ENCODE measurements at places on chromosomes 5 and 9.

GRCh38 chr9:98142182-98142907 lies 23.3 kb upstream of the TRIM14 start:
- DNase-seq, result no peak

- DNase-seq, result peak; percentile 89
Observed at GRCh38 chr9:130845901-130846481, 10.9 kb downstream of the ABL1 start.

DNA sequence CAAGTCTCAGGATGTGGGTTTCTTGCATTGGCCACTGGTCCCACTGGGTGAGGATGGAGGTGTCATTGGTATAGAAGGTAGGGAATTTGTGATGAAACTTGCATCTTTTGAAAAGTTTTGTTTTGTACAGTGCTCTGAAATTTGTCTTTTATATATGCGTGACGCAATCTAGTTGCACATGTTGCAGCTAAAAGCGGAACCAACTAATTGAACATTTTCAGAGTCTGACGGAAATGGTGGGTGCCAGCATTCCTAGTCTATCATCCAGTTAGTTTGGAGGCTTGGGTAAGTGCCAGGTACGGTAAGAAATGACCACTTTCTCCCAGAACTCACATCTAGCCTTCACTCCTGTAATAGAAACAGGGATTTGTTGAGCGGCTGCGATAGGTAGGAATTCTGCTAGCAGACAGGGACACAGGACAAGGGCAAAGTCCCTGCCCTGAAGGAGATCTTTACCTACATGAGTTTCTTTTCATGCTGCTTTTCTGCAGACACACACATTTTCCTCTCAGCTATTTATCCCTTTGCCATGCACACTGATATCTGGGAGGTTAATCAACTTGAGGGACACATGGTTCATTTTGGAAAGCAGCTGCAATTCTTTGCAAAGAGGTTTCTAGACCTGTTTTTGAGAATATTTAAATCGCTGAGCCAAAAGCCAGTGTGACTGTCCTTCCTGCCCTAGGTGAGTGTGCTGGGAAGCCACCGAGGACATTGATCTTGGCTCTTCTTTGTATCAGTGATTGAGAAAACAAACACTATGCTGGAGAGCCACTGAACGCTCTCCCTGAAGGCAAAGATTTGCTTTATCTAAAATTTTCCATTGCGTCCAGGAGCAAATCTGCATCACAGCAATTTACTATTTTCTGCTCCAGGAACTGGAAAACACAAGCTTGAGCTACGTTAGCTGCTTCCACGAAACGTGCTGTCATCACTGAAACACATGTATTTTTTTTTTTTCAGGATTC lies 89.7 kb downstream of the DAP start:
- no peak for DNase-seq

- DNase-seq, result no peak
Observed at GRCh38 chr5:10715605-10716290, 45.3 kb downstream of the DAP start.

DNA sequence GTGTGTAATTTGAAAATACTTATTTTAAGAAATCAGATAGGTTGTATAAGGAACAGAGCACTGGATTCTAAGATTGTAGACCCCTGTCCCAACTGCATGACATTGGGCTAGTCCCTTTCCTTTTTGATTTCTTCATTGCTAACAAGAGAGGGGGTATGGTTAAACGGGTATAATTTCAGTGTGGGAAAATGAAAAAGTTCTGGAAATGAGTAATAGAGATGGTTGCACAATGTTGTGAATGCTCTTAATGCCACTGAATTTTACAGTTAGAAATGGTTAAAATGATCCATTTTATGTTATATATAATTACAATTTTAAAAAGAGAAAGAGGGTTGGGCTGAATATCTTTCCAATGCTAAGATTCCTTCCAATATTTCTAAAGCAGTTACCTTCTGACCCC lies 103.3 kb upstream of the LHFPL2 start:
- DNase-seq, result no peak

- no peak for DNase-seq
Observed at GRCh38 chr5:78361631-78361993, 1.2 kb downstream of the SCAMP1 start.

GRCh38 chr9:84111726-84112125 lies 131.1 kb downstream of the RMI1 start:
- DNase-seq, result peak; percentile 4

DNA sequence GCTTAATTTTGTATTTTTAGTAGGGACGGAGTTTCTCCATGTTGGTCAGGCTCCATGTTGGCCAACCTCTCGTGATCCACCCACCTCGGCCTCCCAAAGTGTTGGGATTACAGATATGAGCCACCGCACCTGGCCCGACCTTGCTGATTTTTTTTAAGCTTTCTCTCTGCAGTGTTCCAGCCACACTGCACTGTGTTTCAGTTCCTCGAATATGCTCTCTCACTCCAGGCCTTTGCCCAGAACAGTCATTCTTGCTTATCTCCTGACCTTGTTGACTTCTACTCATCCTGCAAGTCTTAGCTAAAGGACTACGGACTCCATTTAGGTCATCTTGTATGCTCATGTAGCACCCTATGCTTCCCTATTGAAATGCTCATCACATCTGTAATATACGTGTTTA lies 3.3 kb downstream of the SNAPC3 start:
- no peak for DNase-seq

- DNase-seq, result no peak
Observed at GRCh38 chr5:59067956-59068656, 485.2 kb downstream of the RAB3C start.

GRCh38 chr9:132182314-132183091 lies 20.6 kb downstream of the NTNG2 start:
- no peak for DNase-seq

DNA sequence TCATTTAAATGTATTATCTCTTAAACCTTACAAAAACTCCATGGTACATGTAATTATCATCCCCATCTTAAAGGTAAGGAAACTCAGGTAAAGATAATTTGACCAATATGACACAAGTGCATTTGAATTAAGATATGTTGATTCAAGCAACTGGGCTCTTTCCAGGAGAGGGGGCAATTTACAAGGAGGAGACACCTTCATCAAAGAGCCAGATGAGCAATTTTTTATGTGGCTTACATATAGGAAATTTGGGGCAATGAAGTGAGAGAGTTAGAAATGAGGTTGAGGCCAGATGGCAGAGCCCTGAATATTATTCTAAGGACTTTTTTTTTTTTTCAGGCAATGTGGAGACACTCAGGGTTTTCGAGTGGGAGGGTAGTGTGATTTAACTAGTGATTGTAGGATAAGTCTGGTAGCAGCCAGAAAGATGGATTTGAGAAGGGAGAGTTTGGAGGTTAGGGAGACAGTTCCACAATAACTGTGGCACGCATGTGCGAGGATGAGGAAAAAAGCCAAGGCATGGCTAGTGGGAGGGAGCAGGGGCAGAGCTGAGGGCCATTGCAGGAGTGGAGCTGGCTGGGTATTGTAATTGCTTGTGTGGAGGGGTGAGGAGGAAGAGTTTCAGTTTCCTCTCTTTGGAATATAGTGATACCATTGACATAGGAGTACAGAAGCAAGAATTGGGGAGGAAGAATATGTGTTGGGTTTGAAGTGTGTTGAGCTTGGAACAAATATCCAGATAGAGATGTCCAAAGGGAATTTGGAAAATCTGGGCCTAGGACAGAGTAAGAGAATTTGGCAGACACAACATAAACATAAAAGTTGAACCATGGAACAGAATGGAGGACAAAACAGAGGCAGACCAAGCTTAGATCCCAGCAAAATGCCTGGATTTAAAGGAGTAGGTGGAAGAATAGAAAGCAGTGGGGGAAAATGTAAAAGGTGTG lies 72.0 kb downstream of the ACTBL2 start:
- no peak for DNase-seq

DNA sequence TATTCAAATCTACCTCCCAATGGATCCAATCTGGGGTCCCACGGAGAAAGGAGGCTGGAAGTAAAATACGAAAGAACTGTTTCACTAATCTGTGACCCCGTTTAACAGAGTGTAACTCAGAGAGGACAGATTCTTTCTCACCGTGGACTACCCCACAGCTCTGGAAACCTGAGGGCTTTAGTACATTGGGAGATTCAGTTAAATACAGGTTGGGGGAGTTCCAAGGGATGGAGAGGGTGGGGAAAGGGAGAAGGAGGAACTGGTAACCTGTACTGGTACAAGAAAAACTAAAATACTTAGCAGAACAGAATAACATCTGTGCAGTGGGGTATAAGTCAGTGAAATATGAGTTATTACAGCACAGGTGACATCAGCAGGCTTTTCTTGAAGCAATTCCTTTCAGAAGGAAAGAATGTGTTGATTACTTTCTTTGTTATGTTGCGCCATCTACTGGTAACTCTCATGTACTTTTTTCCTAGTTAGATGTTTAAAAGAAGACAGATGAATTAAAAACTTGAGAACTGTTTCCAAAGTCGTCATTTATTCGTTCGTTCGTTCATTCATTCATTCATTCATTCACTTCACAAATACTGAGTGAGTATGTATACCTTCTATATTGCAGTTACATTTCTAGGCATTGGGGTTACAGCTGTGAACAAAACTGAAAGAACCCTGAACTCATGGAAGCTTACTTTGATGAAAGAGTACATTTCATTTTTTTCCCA lies 30.0 kb upstream of the STOM start:
- peak; percentile 91 for DNase-seq

GRCh38 chr5:168609806-168610482 lies 30.8 kb upstream of the PANK3 start:
- no peak for DNase-seq

GRCh38 chr5:3142261-3143027 lies 391.0 kb upstream of the IRX2 start:
- no peak for DNase-seq

- DNase-seq, result no peak
Observed at GRCh38 chr5:102701748-102702147, 53.4 kb upstream of the PAM start.

DNA sequence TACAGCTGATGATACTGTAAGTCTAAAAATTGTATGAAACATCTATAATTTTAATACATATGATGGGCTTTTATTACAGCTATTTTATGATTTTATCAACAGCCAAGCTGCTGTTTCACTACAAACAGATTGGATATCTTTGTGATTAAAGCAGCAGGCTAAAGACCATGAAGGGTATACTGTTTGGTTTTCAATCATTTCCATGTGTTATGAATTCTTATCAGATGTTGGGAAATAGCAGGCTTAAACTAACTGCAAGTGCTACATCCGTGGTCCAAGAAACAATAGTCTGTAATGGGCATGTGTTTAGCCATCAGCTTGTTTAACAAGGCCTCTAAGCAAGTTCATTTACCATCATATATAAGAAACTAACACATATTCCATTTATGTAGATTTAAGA lies 107.5 kb downstream of the CWC27 start:
- DNase-seq, result peak; percentile 49

GRCh38 chr5:146005723-146006122 lies 69.3 kb downstream of the SH3RF2 start:
- peak; percentile 35 for DNase-seq

- no peak for DNase-seq
Observed at GRCh38 chr5:103364074-103364473, 105.5 kb downstream of the MACIR start.

- DNase-seq, result no peak
Observed at GRCh38 chr5:59487772-59488729, 405.5 kb downstream of the PDE4D start.

DNA sequence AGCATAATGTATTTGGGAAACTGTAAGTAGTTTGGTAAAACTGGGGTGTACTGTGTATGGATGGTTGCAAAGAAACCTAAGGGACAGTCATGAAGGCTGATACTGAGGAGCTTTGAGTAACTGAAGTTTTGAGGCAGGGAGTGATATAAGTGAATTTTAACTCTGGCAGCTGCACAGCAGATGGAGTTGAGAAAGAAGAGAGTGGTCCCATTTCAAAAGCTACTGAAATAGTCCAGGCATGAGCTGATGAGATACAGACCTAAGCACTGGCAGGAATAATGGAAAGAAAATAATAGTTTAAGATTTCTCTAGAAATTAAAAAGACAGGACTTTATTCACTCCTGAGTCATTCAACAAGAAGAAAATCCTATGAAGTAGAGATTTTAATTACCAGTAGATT lies 232.0 kb downstream of the CHSY3 start:
- DNase-seq, result peak; percentile 72

DNA sequence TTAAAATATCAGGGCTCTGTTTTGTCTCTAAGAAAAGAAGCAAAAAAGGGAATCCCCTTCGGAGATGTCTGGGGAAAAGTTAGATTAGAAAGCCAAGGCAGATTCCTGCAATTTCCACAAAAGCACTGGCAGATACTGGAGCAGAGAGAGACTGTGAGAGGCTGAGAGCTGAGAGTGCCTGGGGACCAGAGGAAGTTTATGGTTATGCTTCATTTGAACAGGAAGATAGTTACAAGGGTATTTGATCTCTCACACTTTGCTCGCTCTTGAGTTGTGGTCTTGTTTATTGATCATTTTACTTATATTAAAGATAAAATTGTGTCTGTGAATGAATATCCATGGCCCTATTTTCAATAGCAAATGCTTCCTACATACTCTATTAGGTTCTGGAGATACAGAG lies 32.8 kb upstream of the FAM81B start:
- DNase-seq, result no peak

- DNase-seq, result no peak
Observed at GRCh38 chr9:37986771-37987258, 82.2 kb downstream of the SHB start.

DNA sequence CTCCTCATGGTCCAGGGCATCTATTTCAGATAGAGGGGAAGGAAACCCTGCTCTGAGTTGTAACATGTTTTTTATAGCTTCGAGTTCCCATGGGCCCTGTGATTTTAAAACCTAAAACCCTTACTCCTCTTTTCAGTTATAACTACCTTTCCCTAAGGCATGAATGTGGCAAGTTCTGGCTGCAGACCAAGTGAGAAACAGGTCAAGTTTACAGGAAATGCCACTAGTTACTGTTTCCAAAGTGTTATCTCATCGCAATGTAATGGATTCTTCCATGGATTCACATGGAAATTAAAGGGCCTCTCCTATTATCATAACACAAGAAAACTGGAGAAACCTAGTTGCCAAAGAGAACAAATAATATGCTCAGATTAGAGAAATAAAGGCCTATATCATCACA lies 574.5 kb upstream of the GRAMD2B start:
- no peak for DNase-seq

DNA sequence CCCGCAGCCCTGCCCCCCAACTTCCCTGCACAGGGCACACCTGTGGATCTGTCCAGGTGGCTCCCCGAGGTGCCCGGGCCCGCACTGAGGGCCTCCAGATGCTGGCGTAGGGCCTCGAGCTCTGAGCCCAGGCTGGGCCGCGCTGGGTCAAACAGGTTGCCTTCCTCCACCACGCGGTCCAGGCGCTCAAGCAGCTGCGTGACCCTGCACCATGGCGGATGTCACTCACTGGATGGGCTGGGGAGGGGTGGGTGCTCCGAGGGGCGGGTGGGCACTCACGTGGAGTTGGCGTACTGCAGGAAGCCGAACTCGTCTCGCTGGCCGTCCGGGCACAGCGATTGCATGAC lies 5.4 kb downstream of the ABCA2 start:
- DNase-seq, result no peak
